ENCODE measurements at places on chromosomes 12 and 14. TPM values are rescaled to one million over a fixed set of nuclear protein-coding genes. Genes with fewer than 3 reads are reported as not detected.

The C3AR1 gene
- not detected for total RNA-seq

The PPP4R4 gene
- total RNA-seq = 0.35 TPM

The SMIM10L1 gene
- 9.3 TPM for total RNA-seq

The PLD4 gene
- not detected for total RNA-seq

The AGAP2 gene
- not detected for total RNA-seq

The NOXRED1 gene
- 0.32 TPM for total RNA-seq

The SYT1 gene
- 14.5 TPM for total RNA-seq

The B4GALNT3 gene
- 1.4 TPM for total RNA-seq

The FGF6 gene
- total RNA-seq = not detected

The KIF26A gene
- total RNA-seq = 46.6 TPM

The FAM186B gene
- total RNA-seq = 0.23 TPM

The NR2C1 gene
- 33.0 TPM for total RNA-seq

The ACOT4 gene
- total RNA-seq = 3.6 TPM

The RAB3IP gene
- total RNA-seq = 12.1 TPM
